ENCODE measurements at places on chromosomes 2 and 18.
A peak's percentile ranks its signal among the peaks of the same experiment; 100 is the strongest.

GRCh38 chr2:226211439-226211838 is 588.2 kb downstream of the IRS1 start:
- DNase-seq = no peak

- DNase-seq = peak; percentile 56
Measured at GRCh38 chr2:235595422-235596010, 101.7 kb downstream of the AGAP1 start.

GRCh38 chr2:82155469-82155868 is 1850.9 kb upstream of the LRRTM1 start:
- DNase-seq = no peak

GRCh38 chr18:21369146-21369545 is 127.1 kb downstream of the GREB1L start:
- no peak for DNase-seq

DNA sequence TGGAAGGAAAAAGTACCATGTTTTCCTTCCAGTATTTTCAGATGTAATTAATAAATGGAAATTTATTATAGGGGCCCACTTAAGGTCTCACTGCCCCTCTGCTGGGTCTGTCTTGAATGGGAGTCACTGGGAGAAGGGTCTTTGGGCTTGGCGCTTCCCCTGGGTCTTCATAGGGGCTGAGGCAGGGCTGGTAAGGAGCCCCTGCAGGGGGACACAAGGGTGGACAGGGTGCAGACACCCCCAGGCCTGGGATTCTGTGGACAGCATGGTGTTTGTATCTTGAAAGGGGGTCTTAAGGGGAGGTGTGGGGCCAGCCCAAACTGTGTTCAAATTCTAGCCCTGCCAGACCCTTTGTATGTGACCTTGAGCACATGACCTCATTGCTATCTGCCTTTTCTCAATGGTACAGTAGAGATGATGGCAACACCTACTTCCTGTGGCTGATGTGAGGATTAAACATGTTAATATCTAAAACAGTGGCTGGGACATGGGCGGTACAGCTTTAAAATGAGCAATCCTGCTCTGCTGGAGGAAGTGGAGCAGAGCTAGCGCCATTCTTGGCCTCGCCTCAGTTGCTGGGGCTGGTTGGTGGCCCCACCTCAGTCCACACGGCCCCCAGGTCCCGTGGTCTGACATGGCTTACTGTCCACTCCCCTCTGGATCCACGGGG is 71.6 kb downstream of the GNAL start:
- no peak for DNase-seq

DNA sequence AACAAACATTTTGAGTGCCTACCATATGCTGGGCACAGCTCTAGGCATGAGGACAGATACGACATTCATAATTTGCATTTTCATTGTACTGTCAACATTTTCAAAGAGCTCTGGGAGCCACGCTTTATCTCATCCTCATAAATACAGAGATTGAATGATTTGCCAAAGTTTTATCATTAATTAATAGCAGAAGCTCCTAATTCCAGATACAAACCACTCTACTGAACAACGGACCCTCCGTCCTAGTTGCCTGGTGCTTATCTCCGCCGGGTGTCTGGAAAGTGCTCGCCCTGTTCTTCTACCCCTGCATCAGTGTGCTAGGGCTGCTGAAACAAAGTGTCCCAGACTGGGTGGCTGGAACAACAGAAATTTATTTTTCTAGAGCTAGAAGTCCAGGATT is 23.8 kb downstream of the SERTAD2 start:
- no peak for DNase-seq

DNA sequence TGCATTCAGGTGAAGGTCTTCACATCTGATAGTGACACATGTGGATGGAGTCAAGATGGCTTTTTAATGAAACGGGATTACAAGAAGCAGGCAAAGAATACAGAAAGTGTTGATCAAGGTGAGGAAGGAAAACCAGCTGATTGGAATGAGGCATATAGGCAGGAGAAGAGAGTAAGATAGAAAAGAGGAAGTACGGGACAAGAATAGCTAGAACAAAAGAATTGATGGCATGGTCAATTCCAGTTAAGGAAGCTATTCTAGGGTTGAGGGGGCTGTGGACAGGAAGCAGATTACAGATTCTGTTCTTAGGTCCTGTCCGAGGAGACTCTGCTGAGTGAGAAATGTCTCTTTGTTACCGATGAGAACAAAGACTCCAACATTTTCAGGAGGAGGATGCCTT is 13.2 kb upstream of the NCK2 start:
- no peak for DNase-seq

GRCh38 chr2:226915846-226916360 is 80.0 kb downstream of the RHBDD1 start:
- DNase-seq = no peak

DNA sequence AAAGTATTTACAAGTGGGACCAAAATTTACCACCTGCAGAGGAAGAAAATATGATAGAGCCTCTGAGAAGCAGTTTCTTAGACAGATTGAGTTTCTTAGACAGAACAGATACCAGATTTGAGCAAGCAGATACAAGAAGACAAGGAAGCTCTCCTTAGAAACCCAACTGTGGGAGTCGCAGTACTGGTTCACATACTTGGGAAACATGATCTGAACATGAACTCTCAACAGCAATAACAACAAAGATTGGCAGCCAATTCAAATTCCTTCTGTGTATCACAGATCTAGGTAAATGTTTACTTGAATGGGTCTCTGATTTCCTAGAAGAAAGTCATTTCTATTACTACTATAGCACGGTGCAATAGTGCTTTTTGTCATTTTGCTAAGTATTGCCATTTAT is 82.1 kb downstream of the OLA1 start:
- no peak for DNase-seq

- DNase-seq = peak; percentile 44
Measured at GRCh38 chr2:186460465-186460864, 25.6 kb upstream of the ZC3H15 start.

DNA sequence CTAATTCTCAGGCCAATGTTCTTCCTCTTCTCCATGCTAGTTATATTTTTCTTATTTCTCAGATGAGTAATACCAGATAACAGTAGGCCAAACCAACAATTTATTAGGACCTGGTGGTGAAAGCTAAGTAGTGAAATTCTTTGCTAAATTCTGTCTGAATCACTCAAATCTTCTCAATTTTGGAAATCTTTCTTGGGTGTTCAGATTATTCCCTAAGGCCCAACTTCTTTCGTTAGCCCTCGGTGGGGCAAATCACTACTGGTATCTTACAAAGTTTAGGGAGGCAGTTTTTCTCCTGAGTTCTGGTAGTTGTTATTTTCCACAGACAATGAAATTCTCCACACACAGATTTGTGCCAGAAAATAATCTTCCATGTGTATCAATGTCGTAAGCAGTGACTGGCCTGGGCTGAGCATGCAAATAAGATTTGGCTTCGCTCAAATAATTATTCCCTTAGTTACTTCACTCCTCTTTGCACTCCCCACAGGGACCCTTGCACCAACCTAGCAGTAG is 443.5 kb upstream of the SLC14A2 start:
- DNase-seq = no peak

- DNase-seq = no peak
Measured at GRCh38 chr2:59744436-59744835, 809.0 kb downstream of the BCL11A start.

DNA sequence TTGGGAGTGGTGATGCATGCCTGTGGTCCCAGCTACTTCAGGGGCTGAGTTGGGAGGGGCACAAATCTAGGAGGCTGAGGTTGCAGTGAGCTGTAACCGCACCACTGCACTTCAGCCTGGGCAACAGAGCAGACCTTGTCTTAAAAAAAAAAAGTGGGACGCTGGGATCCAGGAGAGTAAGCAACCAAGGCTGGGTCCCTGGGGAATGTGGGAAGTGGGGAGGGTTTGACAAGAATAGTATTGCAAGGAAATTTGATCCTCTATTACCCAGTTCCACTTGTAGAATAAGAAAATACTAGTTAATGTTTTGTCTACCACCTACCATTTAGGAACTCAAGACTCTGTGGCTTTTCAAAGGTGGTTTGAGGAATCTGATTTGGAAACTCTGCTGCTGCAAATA is 21.1 kb upstream of the DYTN start:
- no peak for DNase-seq

GRCh38 chr2:131827481-131828163 is 299.9 kb downstream of the CCDC74A start:
- no peak for DNase-seq

- DNase-seq = no peak
Measured at GRCh38 chr2:6562771-6563170, 302.9 kb downstream of the CMPK2 start.

DNA sequence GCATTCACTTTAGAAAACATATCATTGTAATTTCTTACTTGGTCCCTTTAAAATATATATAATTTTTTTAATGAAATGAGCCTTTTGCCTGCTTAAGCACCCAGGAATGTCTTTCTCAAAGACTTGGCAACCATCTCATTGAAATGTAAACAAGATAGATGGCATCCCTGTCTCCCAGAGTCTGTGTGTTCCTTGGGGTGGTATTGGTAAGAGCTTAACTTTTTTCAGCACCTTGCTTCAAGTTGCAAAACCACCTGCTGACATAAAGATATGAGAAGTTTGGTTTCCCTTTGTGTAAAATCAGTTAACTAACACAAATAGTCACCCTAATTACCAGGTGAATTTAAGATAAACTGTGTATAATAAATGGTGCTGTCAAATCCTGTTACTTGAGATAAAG is 266.9 kb downstream of the DSC3 start:
- no peak for DNase-seq

GRCh38 chr18:65091744-65092329 is 659.0 kb upstream of the CDH7 start:
- peak; percentile 12 for DNase-seq

- no peak for DNase-seq
Measured at GRCh38 chr18:48762836-48763718, 187.7 kb downstream of the SMAD7 start.

- DNase-seq = no peak
Measured at GRCh38 chr2:29806461-29806860, 114.9 kb downstream of the ALK start.

DNA sequence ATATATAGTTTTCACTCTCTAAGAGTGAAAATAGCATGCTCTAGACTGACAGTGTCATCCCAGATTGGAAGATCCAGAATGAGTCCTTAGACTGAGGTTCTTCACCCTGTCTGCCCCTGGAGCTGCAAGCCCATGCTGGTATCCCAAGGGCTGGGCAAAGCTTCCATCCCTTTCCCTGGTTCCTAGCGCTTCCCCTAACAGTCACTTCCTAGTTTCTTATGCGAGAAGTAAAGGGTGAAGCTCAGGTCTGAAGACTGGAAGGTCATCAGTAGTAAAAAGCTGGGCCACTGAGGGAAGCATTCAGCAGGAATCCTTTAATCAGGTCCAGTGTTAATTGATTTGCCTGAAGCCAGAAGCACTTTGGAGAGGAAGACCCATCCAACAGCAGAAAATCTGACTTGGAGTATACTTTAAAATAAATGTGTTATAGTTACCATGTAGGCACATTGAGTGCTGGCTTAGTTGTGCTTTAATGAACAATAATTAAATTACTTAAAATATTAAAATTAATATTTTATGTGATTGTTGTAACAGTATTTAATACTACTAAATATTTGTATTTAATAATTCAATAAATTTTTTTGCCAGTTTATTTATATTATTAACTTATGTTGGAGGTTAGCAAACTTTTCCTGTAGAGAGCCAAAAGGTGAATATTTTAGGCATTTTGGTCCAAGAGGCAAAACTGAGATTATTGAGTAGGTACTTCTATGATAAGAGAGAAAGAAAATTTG is 237.9 kb downstream of the FHOD3 start:
- DNase-seq = no peak

GRCh38 chr2:210399440-210400041 is 77.0 kb downstream of the LANCL1 start:
- DNase-seq = peak; percentile 8

- no peak for DNase-seq
Measured at GRCh38 chr2:168894720-168895119, 4.5 kb upstream of the SPC25 start.
